Stimulated activated CD8-positive, alpha-beta memory T cell treated with anti-CD3 and anti-CD28 coated beads, Interleukin-7, amount 100 ng/mL, for 24 hours (primary cell): ENCODE measurements at places on chromosomes 7 and 10.

- DNase-seq: no peak
Measured at GRCh38 chr10:82625512-82626189, 750.7 kb downstream of the NRG3 start.

DNA sequence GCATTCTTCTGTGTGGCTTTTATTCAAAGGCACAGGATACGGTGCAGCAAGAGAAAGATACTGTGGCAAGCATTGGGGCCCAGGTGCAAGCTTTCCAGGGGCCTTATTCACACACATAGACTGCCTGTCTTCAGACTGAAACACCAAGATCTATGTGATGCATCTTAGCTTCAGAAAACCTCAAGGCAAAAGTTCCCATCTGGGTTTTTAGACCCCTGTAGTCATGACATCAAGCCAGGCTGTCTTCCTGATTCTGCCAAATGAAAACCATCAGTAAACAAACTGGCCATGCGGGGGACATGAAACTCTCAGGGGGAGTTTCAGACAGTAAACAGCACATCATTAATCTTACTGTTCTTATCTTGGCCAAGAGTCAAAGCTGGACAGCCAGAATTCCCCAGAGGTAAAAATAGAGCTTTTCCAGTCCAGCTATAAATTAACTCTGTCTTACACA lies 9.8 kb downstream of the AGBL3 start:
- DNase-seq: no peak

- no peak for DNase-seq
Measured at GRCh38 chr7:142301299-142301698, 43.4 kb upstream of the PRSS58 start.

GRCh38 chr7:155360495-155361345 lies 63.0 kb downstream of the INSIG1 start:
- DNase-seq: no peak

- no peak for DNase-seq
Measured at GRCh38 chr7:21585070-21585724, 42.4 kb downstream of the DNAH11 start.

- no peak for DNase-seq
Measured at GRCh38 chr10:6278519-6279120, 75.9 kb downstream of the PFKFB3 start.
